ENCODE measurements at places on chromosomes 2 and 18.

DNA sequence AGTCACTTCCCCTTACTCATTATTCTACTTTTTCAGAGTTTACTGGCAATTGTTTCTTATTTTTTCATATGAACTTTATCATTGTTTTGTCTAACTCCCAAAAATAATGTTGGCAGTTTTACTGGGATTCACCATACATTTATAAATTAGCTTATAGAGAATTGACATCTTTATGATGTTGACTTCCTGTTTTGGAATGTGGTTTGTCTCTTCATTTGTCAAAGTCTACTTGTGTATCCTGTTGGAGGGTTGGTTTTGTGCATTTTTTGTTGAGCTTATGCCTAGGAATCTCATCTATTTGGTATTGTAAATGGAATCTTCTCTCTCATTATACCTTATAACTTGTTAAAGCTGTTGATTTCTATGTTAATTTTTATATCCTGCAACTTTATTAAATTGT is 16.4 kb downstream of the EPC2 start:
- no peak for DNase-seq

DNA sequence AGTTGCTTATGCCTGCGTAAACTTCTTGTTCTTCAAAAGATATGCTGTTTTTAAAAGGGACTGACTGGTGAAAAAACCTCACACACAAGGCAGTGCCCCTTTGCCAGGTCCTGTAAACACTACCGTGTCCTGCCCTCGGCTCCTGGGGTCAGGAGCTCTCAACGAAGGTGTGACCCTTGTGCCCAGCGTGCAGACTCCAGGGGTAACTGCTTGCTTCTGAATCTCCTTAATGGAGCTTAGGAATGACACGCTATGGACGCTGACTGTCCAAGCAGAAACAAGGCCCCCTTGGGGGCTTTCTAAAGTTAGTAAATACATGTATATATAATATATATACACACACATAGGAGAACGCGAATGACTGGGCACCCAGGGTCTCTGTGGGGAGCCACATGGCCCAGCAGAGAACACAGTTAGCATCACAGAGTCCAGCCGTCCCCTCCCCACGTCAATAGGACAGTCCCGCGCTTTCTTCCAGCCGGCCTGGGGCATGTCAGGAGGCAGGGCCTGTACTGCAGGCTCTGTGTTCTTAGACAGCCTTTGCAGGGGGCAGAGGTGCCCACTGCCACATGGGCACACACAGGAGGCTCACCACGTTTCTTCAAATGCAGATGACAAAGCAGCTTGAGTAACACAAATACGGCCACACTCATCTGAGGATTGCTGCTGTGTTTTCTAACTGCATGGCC is 96.1 kb downstream of the HDAC4 start:
- no peak for DNase-seq

- no peak for DNase-seq
These were observed 84.1 kb upstream of the EPB41L3 start for GRCh38 chr18:5627776-5628511.

DNA sequence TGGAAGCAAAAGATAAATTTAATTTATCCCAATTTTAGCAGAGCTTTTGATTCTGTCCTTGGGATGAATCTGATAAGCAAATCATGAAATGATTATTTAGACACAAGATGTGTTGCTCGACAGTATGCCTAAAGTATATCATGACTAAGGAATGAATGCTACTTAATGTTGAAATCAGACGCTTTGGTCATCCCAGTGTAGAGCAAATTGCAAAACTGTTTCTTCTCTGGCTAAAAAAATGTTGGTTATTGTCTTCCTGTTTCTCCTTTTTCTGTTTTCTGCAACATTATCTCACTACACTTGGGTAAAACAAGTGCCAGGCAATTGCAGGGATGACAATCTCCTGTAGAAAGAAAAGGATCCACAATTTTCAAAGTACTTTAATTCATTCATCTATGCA is 66.4 kb downstream of the BABAM2 start:
- no peak for DNase-seq

GRCh38 chr2:201466050-201466675 is 14.6 kb downstream of the STRADB start:
- peak; percentile 76 for DNase-seq

GRCh38 chr2:236440110-236440881 is 129.3 kb upstream of the ACKR3 start:
- no peak for DNase-seq

- no peak for DNase-seq
These were observed 112.0 kb upstream of the PNPT1 start for GRCh38 chr2:55805686-55806085.

DNA sequence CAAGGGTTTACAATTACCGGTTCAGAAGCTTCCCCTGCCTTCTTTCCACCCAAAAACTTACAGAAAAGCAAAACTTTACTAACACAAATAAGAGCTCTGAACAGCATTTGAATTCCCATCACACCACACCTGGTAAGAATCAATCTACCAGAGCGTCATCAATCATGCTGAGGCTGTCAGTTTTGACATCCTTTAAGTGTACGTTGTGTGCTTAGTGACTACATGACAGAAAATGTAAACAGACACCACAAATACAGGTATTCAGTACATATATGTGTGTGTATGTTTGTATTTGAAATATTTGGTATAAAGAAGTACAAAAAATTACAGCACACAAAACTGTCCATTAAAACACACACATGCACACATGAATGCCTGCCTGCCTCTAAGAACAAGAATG is 523.5 kb downstream of the TMEM182 start:
- DNase-seq: no peak

DNA sequence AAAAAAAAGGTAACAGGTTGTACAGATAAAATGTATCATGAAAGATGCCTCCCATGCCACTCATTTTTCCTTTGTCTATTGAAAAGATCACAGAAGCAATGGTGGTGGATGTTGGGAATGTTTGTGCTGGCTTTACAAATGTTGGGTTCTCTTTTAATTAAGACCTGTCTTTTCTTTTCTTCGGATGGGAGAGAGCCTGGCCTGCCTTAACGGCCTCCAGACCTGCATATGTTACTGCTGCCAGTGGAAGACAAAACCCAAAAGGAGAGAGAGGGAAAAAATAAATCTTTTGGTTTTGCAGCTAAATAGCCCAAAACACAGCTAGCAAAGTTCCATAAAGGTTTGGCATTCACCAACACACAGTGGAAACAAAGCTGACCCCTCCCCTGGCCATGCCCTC is 50.5 kb upstream of the FZD7 start:
- DNase-seq: no peak

- DNase-seq: no peak
These were observed 20.3 kb downstream of the LIMS1 start for GRCh38 chr2:108554528-108554927.

DNA sequence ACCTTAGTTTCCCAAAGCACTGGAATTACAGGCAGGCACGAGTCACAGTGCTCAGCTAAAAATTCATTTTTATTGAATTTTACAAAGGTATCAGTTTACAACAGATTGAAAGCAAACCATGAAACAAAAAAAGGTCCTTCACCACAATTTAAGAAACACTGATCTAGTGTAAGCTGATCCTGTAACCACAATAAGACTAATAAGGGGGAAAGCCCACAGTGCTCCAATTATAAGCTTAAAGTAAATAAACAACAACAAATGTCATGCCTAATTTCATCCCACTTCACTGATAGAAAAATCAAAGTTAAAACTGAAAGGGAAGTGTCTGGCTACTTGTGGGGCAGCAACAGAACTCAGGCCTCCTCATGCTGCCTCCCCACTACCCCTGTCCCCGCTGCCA is 49.2 kb downstream of the ICA1L start:
- peak; percentile 10 for DNase-seq

DNA sequence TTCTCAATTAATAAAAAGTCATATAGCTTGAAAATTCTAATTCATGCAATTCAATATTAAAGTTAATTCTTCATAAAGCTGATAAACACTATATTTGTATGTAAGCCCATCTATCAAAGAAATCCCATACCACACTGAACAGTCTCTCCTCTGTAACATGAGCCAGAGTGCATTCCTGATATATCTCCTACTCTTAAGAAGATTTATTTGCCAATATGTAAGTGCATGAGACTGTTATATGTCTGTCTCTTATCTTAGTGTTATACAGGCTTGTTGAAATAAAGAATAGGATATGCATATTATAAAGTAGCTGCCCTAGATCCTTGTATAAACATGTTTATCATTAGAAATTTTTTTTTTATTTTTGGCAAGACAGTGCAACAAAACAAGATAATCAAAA is 40.4 kb upstream of the TTC32 start:
- no peak for DNase-seq

GRCh38 chr2:26325851-26326250 is 20.1 kb upstream of the SELENOI start:
- no peak for DNase-seq

DNA sequence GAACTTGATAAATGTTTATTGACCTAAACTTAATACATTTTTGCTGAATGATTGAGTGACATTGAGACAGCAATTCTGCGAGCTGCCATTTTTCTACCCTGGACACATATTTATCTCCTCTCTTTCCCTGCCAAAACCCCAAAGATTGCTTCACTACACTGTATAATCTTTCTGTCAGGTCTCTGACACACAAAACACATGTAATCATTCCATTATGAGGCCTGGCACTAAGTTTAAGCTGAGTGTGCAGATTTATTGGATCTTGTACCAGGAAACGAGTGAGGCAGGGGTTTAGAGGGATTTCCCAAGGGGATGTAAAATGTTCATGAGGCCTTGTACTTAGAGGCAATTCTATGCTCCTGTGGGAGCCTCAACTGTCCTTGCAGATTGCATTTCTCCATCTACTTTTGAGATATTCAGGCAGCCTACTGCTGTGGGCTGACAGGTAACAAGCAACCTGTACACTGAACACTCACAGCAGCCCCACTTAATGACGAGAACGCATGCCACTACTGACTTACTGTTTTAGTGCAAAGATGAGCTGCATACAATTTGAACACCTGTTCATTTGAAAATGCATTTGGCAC is 13.7 kb upstream of the OSR1 start:
- no peak for DNase-seq

GRCh38 chr18:39635966-39636365 is 2070.4 kb upstream of the CELF4 start:
- DNase-seq: no peak

- peak; percentile 86 for DNase-seq
These were observed 18.5 kb downstream of the PMAIP1 start for GRCh38 chr18:59918320-59918755.

DNA sequence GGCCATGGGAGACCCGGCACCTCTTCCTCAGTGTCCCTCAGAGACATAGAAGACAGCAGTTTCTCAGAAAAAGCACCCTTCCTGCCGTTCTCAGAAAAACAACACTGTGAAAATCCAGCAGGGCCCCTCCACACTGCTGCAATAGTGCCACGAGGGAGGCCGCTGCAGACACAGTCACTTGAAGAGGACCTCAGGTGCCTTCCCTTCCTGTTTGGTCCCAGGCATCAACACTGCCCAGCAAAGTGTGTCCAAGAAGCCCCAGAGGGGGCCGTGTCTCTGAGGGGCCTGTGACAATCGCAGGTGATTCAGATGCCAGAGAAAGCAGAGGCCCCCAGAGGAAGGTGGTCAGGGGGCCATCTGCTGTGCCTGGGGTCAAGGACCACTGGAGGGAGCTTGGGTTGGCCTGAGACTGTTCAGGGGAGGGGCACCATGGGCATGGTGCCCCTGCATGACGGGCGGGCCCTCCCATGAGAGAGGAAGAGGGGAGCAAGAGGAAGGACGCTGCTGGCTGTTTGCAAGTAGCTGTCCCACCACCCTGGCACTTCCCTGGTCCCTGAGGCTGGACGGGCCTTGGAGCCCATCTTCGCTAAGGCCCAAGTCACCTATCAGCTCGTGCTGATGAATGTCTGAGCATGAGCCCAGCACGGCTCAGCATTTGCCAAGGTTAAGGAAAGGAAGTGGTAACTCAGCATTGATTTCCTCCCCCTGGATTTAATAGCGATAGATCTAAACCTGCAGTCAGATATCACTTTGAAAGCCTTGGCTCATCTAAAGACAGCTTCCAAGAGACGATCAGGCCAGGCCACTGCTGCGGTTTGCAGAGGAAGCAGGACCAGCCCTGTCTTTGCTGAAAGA is 9.1 kb downstream of the TWIST2 start:
- no peak for DNase-seq

DNA sequence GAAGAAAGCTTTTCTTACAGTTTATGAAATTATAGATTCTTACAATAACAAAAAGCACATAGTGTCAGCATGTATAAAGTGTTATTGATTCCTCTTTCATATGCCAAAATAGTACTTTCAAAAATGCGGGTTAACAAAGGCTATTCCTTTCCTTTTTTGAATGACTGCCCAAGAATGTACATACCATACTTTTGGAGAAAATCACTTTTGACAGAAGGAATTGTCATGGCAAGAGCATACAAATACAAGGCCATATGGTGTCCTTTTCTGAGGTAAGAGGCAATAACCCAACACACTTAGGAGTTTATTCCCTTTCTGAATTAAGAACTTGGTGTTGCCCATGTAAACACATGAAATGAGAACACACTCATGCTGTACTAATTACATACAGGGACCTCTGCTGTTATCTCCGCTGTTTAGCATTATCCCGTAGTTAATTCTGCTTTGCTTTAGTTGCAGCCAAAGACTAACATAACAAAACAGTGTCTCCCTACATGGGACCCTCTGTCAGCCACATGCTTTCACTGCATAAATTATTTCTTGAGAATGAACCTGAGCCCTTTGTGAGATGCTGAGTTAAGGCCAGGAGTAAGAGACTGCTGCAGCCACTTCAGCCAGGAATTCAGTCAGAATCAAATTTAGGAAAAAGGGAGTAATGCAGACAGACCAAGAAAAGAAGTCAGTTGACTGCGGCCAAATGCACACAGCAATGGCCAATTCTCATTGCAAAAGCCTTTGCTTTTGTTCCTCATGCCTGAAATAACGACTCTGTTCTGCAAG is 67.0 kb downstream of the CDH2 start:
- DNase-seq: peak; percentile 3

GRCh38 chr2:45896311-45896710 is 244.8 kb downstream of the PRKCE start:
- DNase-seq: no peak

All from NCI-H2171 (cell line).